ENCODE measurements at places on chromosomes 5 and 9. TPM values are rescaled to one million over a fixed set of nuclear protein-coding genes. Genes with fewer than 3 reads are reported as not detected.

GRCh38 chr5:98994611-98995010 lies 65.8 kb upstream of the CHD1 start:
- DNase-seq: no peak

- no peak for DNase-seq
Observed at GRCh38 chr5:60636644-60637043, 63.3 kb downstream of the DEPDC1B start.

- DNase-seq: no peak
Observed at GRCh38 chr5:31850981-31851689, 212.2 kb downstream of the PDZD2 start.

- no peak for DNase-seq
Observed at GRCh38 chr5:65062469-65063083, 293.8 kb downstream of the CWC27 start.

DNA sequence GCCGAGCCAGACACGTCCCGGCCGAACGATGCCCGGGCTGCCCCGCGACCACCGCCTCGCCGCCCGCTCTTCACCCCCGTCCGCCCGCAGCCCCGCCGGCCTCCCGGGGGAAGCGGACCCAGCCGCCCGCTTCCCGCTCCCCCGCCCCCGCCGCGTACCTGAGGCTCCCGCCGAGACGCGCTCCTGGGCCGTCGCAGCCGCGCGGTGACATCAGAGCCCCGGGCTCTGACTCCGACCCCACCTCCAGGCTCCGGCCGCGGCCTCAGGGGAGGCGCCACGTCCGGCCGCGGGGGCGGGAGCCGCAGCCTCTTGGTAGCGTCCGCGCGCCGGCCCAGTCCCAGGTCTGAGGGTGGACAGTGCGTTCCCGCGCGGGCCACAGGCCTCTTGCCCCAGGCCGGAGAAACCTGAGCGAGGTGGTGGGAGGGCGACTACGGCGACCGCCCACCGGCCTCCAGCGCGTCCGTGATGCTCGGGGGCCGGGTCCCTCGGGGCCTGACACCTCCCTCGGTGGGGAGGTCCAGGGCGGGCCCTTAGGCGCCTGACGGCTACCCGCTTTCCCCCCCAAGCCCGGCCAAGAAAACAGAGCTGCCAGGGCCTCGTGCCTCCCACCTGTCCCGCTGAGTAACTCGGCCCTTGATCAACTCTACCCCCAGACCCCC lies at the start of gene SHROOM1:
SHROOM1 (minus strand) TSS at position 212 of the 659 bp plus-strand sequence. CDS start 4,507 bp downstream, outside the sequence.
- DNase-seq: no peak

GRCh38 chr5:159120446-159120845 lies 20.7 kb upstream of the EBF1 start:
- DNase-seq: no peak

DNA sequence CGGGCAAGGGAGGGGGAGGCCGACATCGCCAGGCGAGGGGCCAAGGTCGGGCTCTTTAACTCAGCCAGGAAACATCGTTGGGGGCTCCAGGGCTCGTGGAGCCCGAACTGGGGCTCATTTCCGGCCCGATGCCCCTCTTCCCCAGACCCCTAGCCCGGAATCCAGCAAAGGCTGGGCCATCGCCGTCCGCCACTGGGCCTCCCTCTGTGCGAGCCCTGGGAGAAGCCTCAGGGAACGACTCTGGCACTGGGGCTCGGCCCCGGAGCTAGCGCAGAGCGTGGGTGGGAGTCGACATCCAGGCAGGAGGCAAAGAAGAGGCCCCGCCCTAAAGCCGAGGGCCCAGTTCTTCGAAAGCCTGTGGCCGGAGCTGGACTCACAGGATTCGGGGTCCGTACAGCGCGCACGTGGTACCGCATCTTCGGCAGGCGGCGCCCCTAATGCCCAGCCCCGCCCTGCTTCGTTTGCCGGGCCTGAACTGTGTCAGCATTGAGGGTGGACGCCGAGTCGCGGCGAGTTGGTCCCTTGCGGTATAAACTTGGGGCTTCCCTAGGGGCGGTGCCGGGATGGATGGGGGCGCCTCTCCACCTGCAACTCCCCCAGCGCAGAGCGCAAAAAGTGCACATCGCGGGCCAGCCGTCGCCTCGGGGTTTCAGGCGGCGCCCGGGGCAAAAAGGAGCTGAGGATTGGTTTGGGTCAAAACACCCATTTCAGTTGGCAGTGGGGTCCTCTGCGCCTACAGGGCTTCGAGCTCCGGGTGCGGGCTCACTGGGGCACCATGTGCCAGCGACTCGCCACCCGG lies 3.6 kb upstream of the PAX5 start:
- no peak for DNase-seq

DNA sequence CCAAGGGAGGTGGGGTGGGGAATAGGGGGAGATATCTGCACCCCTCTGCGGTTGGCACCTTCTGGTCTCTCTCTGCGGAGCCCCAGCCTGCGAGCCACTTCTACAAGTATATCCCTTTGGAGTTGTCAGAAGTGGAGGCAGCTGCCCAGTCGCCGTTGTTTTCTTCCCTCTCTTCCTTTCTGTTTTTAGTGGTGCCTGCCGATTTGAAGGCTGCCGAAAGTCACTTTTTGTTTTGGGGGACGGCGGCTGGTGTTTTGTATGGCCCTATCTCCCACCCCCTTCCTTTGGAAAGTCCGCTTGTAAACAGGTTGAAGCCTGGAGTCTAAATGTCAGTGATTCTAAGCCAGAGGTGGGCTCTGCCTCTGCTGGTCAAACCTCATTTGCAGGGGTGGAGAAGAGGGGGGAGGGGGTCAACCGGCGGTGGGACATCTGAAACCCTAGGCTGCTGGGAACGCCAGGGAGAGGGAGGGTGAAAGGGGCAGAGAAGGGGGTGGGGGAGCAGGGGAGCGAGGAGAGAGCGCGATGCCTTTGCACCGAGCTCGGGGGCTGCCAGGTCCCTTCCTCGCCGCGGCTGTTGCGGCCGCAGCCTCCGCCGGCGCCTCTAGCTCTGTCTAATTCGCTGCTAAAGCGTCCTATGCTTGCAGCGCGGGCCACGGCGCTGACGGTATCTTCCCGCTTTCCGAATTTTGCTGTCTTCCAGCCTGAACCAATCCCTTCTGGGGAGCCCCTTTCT lies at the start of gene FGF10:
FGF10 (minus strand) TSS at position 331 of the 733 bp plus-strand sequence. CDS start 738 bp downstream, outside the sequence.
- no peak for DNase-seq

DNA sequence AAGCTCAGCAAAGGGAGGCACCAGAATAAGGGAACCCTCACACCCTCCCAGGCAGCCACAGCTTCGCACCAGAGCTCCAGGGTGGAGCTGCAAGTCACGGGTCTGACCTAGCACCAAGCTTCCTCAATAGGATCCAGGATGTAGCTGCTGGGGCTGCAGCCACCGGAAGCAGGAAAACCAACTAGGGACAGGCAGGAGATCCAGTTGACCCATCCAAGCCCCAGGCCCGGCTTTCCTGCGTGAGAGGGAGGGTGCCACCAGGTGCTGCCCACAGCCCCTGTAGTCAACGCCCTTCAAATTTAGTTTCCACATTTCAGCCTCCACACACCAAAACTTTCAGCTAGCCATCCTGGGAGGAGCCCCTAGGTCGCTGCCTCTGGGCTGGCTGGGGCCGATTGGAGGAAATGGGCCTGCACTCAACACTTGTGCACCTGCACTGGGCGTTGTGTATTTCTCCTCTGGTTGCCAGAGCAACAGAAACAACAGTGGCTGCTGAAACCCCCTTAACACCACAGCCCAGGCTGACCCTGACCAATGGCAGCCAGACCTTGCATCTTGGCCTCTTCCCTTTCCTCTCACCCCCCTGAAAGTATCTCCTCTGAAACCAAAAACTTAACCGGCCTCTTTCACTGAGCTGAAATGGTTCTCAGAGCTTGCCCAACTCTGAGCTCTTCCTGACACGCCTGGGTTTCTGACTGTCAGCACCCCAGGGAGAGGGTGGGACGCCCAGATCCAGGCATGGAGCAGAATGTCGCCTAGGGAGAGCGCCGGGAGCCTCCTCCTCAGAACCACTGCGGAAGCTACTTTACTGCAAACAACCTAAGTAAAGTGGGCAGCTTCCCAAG lies 226.5 kb upstream of the MAP3K1 start:
- DNase-seq: no peak

GRCh38 chr5:115313052-115313451 lies 16.6 kb upstream of the CCDC112 start:
- DNase-seq: no peak

DNA sequence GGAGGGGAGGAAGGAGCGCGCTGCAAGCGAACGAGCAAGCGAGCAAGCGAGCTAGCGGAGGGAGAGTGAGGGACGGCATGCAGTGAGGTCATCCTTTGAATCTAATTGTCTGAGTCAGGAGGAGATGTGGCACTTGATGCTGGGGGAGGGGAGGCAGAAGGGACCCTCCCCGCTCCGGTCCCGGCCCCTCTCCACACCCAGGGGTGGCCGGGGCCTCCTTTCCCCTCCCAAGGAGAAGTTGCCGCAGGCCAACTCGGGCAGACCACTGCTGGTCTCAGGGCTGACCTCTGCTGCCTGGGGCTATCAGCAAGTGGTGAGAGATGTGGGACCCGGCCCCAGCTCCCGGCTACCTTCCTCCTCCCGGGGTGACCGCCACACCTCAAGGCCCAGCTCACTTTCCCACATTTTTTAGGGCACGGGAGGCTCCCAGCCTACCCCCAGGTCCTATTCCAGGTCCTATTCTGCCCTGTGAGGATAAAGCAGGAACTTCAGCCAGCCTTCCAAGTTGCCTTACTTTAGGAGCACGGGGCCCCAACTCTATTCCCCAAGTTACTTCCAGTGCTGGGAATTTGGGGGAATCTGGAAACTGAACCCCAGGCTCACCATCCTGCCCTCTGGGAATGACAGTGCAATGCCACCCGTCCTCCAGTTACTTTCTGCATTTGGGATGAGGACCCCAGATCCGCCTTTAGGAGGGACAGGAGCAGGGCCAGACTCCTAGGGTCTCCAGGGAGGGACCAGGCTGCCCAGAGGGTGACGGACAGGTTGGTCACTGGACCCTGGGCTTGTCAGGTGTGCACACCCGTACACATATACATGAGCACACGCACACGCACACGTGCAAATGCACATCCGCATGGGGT lies 11.1 kb downstream of the CNTFR start:
- no peak for DNase-seq

GRCh38 chr9:27610622-27611021 lies 37.3 kb upstream of the C9orf72 start:
- DNase-seq: no peak

GRCh38 chr9:98795295-98795955 lies 930 bp downstream of the ANKS6 start:
- DNase-seq: no peak

- DNase-seq: no peak
Observed at GRCh38 chr5:80967500-80968181, 7.5 kb downstream of the RASGRF2 start.

DNA sequence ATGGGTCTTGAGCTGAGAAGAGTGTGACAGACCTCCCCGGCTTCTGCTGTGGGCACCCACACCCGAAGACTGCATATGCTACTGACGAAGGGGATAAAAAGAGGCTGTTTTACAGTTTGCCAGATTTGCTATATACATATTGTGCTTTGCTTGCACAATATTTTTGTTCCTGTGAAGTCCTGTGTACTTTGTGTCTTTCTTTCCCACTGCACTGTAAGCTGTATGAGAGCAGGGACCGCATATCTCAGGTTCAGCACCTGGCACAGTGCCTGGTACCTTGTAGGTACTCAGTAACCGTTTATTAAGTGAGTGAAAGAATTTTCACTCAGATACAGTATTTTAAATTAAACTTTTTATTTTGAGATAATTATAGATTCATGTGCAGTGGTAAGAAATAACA lies 8.2 kb upstream of the GARNL3 start:
- no peak for DNase-seq

ADAMTS19 gene
- 107 TPM for total RNA-seq

ARID3C gene
- not detected for total RNA-seq

TNC gene
- total RNA-seq: 155 TPM

TBC1D9B gene
- 46.4 TPM for total RNA-seq

NOTCH1 gene
- total RNA-seq: 25.6 TPM

IL3 gene
- not detected for total RNA-seq

PCDHB11 gene
- total RNA-seq: 7.3 TPM

CBY3 gene
- not detected for total RNA-seq

AFAP1L1 gene
- total RNA-seq: 27.9 TPM

NMUR2 gene
- total RNA-seq: not detected
